ENCODE measurements at places on chromosomes 7 and 10.

- no peak for DNase-seq
Measured at GRCh38 chr10:126263006-126263676, 125.1 kb downstream of the ADAM12 start.

- DNase-seq, result no peak
Measured at GRCh38 chr7:43700646-43701499, 28.4 kb downstream of the COA1 start.

GRCh38 chr10:74835963-74836362, 9.6 kb downstream of the KAT6B start:
- no peak for DNase-seq

GRCh38 chr10:30637881-30638467, 8.4 kb upstream of the LYZL2 start:
- DNase-seq, result peak; percentile 81

DNA sequence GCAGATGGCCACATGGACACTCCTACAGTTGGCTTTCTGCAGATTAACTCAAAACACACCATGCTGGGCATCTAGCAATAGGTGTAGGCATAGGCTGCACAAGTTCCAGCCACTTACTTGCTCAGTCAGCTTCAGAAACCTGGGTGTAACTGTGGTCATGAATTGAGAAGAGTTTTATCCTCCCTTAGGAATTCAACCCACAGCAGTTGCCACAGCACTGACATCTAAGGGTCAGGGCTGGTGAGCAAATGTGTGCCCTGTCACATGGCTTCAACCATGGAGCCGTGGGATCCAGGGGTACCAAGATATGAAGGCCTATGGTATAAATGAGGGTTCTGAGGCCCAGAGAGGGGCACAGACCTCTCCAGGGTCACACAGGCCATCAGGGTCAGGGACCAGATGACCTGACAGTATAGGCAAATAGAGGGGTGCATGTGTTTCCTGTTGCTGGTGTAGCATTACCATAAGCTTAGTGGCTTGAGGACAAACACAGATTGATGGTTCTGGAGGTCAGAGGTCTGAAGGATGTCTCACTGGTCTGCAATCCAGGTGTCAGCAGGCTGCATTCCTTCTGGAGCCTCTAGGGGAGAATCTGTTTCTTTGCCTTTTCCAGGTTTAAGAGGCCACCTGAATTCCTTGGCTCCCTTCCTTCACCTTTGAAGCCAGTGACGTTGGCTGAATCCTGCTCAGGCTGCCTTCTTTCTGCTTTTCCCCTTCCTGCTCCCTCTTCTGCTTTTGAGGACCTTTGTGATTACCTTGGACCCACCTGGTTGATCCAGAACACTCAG, 24.1 kb downstream of the MINDY4 start:
- DNase-seq, result no peak

DNA sequence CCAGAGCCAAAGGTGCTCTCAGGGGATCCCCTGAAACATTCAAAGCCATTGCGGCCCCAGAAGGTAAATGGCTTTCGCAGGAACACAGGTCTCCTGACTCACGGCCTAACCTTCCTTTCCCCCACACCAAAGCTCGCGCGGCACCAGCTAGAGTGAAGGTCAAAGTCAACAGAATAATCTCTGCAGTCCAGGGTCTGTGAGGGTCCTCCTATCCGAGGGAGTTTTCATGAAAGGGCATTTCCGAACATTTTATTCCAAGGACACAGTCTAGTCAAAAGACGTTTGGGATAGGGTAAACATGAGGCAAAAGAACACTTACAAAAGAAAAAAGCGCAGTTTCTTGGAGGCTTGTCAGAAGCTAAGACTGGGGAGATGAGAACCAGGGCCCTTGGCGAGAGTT, 559 bp upstream of the STEAP2 start:
- no peak for DNase-seq

- no peak for DNase-seq
Measured at GRCh38 chr7:127946847-127947246, 84.4 kb downstream of the LRRC4 start.

DNA sequence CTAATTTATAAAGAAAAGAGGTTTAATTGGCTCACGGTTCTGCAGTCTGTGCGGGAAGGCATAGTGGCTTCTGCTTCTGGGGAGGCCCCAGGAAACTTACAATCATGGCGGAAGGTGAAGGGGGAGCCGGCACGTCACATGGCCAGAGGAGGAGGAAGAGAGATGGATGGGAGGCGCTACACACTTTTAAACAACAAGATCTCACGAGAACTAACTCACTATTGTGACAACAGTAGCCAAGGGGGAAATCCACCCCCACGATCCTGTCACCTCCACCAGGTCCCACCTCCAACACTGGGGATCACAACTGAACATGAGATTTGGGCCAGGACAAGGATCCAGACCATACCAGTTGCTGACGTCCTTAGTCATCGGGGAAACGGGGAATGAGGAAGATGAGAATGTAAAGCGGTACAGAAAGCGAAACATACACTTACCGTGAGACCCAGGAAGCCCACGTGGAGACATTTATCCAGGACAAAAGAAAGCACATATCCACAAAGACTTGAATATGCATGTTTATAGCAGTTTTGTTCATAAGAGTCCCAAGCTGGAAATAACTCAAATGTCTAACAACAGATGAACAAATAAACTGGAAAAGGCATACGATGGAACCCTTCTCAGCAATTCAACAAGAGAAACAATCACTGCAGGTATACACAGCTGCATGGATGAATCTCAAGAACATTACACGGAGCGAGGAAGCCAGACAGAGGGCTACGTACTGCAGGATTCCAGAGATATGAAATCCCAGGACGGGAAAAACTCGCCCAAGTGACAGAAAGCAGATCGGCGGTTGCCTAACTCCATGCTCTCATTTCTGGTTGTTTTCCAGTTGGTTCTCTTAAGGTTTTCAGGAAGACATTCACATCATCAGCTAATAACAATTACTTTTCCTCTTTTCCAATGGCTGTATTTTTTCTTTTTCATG, 26.2 kb upstream of the INPP5A start:
- no peak for DNase-seq

GRCh38 chr7:53675835-53676234, 640.4 kb downstream of the POM121L12 start:
- DNase-seq, result no peak

DNA sequence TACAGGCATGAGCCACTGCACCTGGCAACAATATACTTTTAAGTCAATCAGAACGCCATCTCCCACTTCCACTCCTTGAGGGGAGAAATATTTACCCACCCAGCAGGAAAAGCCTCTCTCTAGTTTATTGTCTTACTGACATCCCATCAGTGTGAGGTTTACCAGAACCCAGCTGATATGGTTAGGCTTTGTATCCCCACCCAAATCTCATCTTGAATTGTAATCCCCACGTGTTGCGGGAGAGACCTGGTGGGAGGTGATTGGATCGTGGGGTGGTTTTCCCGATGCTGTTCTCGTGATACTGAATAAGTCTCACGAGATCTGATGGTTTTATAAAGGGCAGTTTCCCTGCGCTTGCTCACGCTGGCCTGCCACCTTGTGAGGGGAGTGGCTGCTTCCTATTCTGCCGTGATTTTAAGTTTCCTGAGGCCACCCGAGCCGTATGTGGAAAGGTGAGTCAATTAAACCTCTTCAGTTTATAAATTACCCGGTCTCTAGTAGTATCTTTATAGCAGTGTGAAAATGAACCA, 37.5 kb upstream of the TPK1 start:
- no peak for DNase-seq

- DNase-seq, result no peak
Measured at GRCh38 chr10:21503542-21503941, 21.9 kb downstream of the SKIDA1 start.

GRCh38 chr7:66283003-66283920, 78.1 kb downstream of the TPST1 start:
- peak; percentile 69 for DNase-seq

- peak; percentile 72 for DNase-seq
Measured at GRCh38 chr7:516606-517456, 2.8 kb downstream of the PDGFA start.

DNA sequence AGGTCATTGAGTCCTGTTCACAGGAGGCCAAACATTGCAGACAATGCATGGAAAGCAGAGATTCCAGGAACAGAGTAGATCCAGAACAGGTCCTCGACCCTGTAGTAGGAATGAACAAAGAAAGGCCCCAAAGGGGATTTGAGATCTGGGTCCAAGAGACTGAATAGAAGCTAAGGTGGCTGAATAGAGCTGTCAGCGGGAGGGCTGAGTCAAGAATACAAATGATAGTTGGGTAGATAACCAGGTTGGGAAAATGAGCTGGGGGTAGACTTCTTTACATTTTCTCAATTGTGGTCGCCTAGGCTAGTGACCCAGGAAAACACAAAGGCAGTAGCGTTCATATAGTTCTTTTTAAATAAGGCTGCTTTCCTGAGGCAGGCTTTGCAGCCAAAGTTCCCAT, 103.4 kb upstream of the ELMO1 start:
- DNase-seq, result no peak

GRCh38 chr7:105837765-105838626, 38.4 kb downstream of the ATXN7L1 start:
- DNase-seq, result no peak

- no peak for DNase-seq
Measured at GRCh38 chr10:110667620-110668343, 23.6 kb downstream of the RBM20 start.

DNA sequence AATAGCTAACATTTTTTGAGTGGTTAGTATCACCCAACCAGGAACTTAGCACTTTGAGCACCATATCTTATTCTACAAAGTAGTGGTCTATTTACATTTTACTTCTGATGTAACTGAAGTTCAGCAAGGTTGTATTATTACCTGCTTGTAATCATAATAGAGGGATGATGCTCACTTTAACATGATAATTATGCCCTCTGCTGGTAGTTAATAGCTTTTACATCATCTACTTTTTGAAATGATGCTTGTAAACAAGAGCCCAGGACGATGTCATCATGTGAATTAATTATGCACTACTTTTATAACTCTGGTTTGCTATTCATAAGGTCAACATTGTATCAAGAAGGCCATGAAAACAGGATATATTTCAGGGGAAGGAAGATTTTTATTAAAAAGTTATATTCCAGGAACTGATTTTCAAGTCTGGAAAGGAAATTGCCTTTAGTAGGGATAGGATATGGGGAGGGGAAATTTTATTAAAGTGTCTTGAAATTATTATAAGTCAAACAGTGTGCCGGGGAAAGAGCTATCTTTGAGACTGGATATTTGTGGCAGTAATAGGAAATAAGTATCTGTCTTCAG, 80.3 kb upstream of the SCIN start:
- DNase-seq, result peak; percentile 10

- no peak for DNase-seq
Measured at GRCh38 chr7:47394751-47395252, 187.1 kb downstream of the TNS3 start.

- DNase-seq, result no peak
Measured at GRCh38 chr10:11823122-11823988, at the start of gene PROSER2. Gene PROSER2 (plus strand): TSS chr10:11823356. CDS start chr10:11852078, 28,722 bp downstream.

GRCh38 chr7:12751764-12752163, 64.3 kb downstream of the ARL4A start:
- no peak for DNase-seq

- no peak for DNase-seq
Measured at GRCh38 chr7:150441524-150441923, 8.9 kb upstream of the GIMAP8 start.

DNA sequence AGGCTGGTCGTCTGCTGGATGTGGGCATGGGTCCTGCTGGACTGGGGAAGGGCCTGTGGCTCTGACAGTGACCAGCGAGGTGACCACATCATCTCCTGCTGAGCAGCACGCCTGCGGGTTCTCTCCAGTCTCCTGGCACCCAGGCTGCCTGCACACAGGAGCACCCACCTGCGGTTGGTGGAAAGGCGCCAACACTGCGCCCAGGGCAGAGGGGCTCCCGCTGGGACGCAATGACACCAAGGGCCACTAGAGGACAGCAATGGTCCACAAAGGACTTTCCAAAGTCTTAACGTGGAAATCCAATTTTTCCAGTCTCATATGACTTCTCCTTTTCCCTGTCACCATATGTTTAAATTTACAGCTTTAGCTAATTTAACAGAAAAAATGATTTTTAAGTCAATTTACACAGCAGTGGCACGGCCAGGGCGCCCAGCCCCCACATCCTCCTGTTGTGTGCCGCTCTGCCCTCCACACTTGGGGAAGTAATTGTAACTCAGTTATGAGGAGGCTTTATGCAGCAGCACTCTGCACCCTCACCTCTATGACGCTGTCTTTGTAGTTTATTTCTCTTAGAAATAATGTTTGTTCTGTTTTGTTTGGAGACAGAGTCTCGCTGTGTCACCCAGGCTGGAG, 38.1 kb downstream of the CFAP46 start:
- DNase-seq, result no peak

DNA sequence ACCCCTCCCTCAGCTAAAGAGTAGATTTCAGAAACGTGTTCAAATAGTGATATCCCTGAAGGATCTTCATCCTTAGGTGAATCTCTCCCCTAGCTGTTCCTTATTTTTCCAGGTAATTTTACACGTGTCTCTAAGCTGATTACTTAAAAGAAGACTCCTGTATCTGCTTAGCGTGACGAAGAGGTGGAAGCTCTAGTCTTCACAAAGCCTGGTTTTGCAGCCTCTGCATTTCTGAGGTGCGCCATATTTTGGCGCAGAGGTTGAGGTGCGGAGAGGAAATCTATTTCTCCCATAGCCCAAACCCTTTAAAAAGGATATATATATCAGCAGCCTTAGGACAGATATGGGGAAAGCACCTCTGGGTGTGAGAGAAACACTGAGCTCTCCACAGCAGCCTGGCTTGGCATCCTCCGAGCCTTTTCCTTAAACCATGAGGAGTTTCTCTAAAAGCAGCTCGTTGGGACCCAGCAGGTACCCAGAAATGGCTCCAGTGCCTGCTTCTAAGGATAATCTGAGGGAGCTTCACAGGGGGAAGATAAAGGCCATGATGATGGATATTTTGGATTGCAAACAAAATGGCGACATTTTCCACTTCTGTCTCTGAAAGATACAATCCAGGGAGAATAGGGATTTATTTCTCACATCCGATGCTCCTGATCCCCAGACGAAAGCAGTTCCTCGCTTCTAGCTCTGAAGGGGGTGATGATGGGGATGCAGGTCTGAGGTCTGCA, 3.0 kb upstream of the HOXA2 start:
- DNase-seq, result no peak

GRCh38 chr10:69846293-69846921, 44.7 kb downstream of the COL13A1 start:
- DNase-seq, result no peak

GRCh38 chr7:158945519-158945918, 89.2 kb downstream of the DYNC2I1 start:
- no peak for DNase-seq

DNA sequence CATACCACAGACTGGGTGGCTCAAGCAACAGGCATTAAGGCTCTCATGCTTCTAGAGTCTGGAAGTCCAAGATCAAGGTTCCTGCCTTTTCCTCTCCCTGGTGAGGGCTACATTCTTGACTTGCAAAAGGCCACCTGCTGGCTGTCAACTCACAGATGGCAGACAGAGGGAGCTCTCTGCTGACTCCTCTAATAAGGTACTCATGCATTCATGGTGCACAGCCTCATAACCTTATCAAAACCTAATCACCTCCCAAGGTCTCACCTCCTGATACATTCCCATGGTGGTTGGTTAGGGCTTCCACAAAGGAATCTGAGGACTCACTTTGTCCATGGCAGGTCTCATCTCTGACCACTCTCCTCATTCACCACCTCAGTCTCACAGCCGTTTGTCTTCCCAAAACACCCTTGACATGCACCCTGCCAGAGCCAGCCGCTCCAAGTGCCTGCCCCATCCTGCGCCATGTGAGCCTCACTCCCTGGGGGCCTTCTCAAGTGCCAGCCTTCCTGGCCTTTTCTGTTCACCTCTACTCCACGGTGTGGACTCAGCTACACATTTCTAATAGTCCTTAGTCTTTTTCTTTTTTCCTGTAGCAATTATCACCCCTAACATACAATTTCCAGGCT, 400.3 kb upstream of the ADARB2 start:
- DNase-seq, result no peak

- DNase-seq, result no peak
Measured at GRCh38 chr10:68046642-68047041, 28.4 kb downstream of the HERC4 start.

GRCh38 chr7:98305951-98306535, 24.6 kb downstream of the BRI3 start:
- DNase-seq, result no peak

Data from amniotic stem cell (primary cell).